RCC 7860 (cell line): ENCODE measurements at places on chromosomes 7 and 10.

GRCh38 chr7:42469341-42469740 is 232.3 kb upstream of the GLI3 start:
- peak; percentile 31 for DNase-seq

DNA sequence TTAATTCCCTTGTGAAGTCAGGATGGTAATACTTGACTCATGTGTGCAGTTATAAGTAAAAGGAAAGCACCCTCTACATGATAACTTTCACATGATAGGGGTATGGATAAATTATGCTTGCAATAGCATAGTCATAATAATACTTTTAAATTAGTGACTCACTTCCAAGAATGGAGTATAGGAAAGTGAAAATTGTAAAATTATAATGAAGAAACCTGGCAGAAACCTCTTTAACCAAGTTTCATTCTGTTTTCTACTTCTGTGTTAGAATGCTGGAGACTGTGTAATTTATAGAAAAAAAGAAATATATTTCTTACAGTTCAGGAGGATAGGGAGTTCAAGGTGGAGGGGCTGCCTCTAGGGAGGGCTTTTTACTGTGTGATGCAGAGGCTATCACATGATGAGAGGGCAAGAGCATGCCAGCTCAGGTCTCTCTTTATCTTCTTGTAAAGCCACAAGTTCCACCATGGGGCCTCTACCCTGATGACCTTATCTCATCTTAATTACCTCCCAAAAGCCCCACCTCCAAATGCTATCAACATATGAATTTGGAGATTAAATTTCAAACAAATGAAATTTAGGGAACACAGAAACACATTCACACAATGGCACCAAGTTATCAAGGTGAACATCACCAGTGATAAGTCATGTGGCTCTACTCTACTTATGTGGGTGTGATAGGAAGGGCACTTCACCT is 43.2 kb downstream of the HDAC9 start:
- no peak for DNase-seq

DNA sequence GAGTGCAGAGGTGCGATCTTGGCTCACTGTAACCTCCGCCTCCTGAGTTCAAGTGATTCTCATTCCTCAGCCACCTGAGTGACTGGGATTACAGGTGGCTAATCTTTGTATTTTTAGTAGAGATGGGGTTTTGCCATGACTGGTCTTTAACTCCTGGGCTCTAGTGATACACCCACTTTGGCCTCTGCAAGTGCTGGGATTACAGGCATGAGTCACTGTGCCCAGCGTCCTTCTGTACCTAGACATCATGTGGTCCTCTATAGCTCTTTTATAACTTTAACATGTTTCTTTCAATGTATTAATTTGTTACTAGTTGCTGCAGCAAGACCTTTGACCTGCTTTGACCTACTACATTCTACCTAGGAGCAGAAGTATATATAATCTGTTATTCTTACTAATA is 38.7 kb upstream of the BICC1 start:
- peak; percentile 51 for DNase-seq

DNA sequence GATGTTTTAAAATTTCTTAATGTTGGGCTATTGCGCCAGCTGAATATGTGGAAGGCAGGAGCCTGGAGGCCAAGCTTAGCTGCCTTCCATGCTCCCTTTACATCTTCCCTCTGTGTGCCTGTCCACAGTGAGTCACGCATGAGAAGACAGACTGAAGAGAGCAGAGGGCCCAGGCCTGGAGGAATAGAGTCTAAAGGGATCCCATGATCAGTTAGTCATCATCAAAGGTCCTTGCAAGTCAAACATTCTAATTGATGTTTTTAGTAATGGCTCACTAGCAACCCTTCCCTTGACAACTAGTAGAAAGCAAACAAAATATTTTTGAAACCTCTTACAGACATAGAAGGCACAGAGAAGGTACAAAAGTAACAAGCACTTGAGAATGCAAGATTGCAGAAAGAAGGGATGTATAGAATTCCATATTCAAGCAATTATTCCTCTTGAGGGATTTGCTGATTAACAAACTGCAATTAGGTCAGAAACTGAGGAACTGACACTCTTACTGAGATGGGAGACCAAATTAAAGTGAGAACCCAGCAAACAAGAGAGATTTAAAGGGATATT is 30.7 kb upstream of the APBB1IP start:
- peak; percentile 97 for DNase-seq

GRCh38 chr7:98730326-98730725 is 113.2 kb downstream of the NPTX2 start:
- no peak for DNase-seq

DNA sequence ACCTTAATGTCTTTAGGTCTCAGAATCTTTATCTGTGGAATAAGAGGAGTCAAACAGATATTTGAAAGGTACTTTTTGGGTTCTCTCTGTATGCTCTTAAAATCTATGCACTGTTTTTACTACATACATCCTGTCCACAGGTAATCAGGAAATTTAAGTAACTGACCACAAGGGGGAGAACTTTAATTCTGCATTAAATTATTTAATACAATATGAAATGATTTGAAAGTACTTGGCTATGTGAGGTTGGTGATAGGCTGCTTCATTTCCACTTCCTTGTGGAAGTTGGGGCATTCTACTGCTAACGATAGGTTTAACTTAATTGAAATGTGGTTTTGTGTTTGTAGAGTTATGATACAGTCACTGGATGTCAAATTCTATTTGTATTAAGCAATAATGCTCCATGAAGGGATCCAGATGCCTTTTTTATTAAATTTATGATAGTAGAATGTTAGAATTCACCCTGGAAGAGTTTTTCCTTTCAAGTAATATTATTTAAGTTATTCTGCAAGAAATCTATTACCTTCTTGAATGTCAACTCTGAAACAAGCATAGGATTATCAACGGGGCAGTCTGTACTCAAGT is 6.0 kb downstream of the TEX47 start:
- peak; percentile 19 for DNase-seq

GRCh38 chr7:37336259-37336658 is 112.4 kb downstream of the ELMO1 start:
- no peak for DNase-seq

- no peak for DNase-seq
These were observed 128.2 kb downstream of the SEMA3E start for GRCh38 chr7:83520726-83521125.

DNA sequence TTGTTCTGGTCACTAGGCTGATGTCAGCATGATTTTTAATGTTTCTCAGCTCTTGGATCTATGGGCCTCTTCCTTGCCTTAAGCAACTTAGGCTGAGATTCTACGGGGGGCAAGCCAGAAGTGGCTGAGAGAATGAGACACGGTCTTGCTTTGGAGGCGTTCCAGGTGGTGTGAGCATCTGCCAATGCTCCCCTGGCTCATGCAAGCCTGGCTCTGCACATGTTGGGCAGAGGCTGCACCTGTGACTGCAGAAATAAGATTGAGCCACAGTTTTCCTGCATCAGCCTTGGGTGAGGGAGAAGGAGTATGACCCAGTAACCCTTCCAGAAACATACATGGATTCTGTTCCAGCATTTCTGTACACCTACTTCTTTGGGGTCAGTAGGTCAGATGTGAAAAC is 41.9 kb downstream of the C10orf120 start:
- no peak for DNase-seq

- peak; percentile 87 for DNase-seq
These were observed 128.5 kb downstream of the TNS3 start for GRCh38 chr7:47453093-47454061.

DNA sequence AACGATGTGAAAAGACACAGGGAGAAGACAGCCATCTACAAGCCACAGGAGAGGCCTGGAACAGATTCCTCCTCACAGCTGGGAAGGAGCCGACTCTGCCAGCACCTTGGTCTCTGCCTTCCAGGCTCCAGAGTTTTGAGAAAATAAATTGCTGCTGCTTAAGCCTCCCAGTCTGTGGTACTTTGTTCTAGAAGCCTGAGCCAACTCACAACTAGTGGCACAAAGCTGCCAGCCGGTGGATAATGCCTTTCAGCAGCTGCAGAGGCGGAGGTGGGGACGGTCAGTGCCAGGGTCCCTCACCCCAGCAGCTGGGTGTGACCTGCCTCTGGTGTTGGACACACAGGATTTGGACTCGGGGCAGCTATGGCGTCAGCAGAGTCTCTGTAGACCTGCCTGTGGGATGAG is 255.4 kb upstream of the PITRM1 start:
- DNase-seq: no peak

- DNase-seq: no peak
These were observed 703.7 kb upstream of the FZD8 start for GRCh38 chr10:36345807-36346206.

DNA sequence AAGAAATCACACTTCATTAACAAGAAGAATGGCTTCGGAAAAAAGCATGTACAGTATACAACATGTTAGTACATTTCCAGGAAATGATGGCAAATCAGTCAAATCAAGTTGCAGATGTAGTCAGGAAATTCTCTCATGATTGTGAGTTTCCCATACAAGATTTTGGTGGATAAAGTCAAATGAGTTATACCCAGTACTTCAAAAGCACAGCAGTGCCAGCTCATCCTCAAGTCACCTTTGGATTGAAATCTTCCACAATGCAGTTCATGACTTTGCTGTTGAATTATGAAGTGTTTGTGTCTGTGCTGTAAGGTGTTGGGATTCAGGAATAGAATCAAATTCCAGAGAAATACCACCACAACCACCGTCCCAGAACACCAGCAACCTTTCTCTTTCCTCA is 301.3 kb upstream of the BMPER start:
- DNase-seq: no peak

GRCh38 chr10:48231699-48232315 is 42.7 kb downstream of the FRMPD2 start:
- DNase-seq: peak; percentile 51

DNA sequence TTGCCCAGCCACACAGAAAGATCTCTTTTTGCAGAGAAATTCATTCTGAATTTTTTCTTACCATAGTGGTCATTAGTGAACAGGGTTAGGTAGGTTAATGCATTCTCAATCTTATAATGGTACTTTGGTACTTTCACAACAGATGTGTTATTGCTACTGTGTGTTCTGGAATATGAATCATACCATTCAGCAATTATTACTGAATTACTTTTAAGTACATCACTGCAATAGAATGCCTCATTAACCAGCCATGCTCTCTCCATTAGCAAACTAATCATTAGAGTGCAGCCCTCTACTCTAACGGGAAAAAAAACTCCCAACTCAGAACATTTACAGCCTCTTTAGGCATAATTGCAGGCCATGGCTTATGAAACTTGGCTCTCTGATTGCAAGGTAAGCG is 102.1 kb downstream of the DOCK4 start:
- no peak for DNase-seq

- no peak for DNase-seq
These were observed 4.4 kb upstream of the C10orf90 start for GRCh38 chr10:126674741-126675515.

DNA sequence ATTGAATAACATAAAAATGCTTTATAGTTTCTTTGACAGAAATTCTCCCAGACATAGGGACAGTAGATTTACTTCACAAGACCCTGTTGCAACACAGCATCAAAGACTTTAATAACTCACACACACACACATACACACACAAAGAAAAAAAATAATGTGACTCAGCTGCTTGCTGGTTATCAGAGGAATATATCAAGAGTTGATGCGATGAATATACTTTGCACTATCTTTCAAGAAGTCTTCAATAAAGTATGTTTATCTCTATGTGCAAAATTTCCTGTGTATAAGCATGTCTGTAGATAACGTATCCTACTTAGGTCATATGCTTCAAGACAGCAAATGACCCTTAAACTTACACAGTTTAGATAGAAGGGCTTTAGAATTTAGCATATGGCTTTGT is 243.1 kb downstream of the ARL4A start:
- DNase-seq: no peak

GRCh38 chr7:132112106-132112505 is 464.2 kb downstream of the PLXNA4 start:
- DNase-seq: no peak

DNA sequence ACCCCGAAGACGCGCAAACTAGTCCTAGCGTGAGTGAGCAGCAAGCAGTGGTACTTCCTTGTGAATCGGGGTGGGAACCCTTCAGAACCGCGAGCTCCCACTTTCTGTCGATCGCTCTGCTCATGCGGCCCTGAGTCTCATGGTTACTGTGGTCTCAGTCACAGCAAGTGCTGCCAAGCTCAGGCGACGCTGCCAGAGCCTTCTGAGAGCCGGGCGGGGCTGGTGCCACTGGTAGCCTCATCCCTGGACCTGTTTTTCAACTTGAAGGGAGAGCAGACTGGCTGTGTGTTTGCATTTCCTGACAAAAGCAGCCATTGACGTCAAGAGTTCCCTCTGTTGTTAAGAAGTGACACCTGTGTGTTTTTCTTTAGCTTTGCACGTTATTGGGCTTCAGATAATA is 32.9 kb upstream of the BHLHA15 start:
- DNase-seq: no peak

GRCh38 chr7:22856416-22856815 is 33.8 kb upstream of the TOMM7 start:
- no peak for DNase-seq

- DNase-seq: no peak
These were observed 1.1 kb downstream of the RHOBTB1 start for GRCh38 chr10:60942788-60943315.

GRCh38 chr10:75434291-75434690 is 2.9 kb downstream of the LRMDA start:
- no peak for DNase-seq

DNA sequence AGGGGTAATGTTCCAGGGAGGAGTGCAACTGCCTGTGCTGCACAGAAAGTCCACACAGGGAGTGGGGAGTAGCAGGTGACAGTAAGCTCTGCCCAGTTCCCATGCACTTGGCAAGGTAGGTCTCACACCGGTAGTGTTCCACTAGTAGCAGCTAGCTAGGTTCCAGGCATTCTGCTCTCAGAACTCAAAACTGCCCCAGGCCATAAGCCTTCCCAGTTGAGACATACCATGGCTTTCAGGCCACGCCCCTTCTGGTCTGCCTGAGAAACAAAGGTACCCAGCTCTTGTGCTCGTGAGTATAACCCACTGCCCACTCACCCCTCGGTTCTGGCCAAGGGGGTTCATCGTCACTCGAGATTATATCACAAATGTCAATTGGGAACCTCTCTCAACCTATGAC is 12.6 kb downstream of the CASP7 start:
- no peak for DNase-seq

DNA sequence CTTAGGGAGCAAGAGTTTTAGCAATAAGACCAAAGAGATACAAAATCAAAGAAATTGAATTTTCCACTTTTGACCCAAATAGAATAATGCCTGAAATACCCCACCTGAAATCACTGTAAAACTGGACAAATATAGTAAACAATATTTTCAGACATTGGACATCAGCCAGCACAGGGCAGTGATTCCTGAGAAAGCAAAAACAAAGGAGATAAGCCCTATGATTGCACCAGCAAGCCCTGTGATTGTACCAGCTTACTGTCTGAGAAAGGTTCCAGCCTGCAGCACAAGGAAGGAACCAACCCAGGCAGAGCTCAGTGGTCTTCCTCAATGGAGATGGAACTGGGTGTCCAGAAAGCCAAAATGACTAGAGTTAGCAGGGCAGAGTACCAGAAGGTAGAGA is 10.3 kb downstream of the TMEM106B start:
- DNase-seq: no peak
